AG04449 (cell line): ENCODE measurements at places on chromosomes 1 and 21.

GRCh38 chr21:28310171-28310685, 682.4 kb downstream of the LTN1 start:
- no peak for DNase-seq

DNA sequence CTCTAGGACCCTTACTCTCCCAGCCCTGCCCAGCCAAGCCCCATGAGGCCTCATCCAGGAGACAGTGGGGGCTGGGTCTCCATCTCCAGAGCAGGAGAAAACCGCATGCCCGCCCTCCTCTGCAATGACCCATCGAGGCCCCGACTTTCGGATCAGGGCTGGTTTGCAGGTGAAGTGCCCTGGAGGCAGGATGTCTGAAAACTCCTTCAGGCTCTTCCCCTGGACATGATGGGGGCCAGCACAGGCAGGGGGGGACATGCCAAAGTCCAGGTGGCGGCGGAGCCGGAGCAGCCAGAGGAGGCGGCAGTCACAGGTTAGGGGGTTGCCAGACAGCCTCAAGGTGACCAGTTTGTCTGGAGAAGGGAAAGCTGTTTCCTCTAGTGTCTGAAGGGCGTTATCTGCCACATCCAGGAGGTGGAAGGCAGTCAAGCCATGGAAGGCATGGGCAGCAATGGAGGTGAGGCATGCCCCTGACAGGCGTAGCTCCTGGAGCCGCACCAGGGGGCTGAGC, 3.9 kb downstream of the LINGO4 start:
- DNase-seq = no peak

GRCh38 chr1:177809819-177810218, 160.0 kb downstream of the SEC16B start:
- DNase-seq = no peak

DNA sequence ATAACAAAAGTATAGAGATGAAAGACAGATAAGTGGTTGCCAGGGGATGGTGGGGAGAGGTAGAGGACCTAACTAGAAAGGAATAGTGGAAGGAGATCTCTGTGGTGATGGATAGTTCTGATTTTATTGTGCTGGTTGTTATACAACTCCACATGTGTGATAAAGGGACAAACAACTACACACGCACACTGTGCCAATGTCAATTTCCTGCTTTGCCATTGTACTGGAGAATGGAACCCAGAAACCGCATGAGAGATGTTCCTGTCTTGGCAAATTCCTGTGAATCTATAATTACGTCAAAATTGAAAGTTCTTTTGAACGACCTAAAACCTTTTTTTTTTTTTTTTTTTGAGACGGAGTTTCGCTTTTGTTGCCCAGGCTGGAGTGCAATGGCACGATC, 11.0 kb downstream of the TNFRSF9 start:
- DNase-seq = no peak

GRCh38 chr1:202649553-202650392, 60.5 kb downstream of the SYT2 start:
- DNase-seq = no peak

DNA sequence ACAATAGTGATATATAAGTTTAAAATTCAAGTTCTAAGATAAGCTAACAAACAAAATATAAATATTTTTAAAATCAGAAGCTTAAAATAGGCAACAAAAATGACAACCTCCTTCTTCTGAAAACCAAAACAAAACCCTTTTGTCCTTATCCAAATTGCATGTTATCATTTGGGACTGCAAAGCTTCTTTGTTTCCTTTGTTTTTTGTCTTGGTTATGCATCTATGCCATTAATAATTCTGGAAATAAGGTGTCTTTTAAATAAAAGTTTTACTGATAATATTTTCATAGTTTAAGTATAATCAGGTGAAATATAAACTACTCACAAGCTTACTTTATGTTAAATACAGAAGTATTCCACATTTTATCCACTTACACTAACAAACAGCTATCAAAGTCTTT, 20.5 kb downstream of the ADSS2 start:
- no peak for DNase-seq

- DNase-seq = no peak
Measured at GRCh38 chr1:32501865-32502264, 37.0 kb downstream of the ZBTB8B start.

- DNase-seq = peak; percentile 77
Measured at GRCh38 chr1:208201229-208201628, 43.0 kb downstream of the PLXNA2 start.

DNA sequence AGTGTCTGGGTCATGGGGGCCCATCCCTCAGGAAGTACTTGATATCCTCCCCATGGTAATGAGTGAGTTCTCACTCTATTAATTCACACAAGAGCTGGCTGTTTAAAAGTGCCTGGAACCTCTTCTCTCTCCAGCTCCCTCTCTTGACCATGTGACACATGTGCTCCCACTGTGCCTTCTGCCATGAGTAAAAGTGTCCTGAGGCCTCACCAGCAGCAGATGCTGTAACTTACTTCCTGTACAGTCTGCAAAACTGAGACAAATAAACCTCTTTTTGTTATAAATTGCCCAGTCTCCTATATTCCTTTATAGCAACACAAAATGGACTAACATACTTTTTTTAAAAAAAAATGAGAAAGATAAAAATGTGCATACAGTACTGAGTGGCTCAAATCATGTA, 24.0 kb downstream of the PUM1 start:
- no peak for DNase-seq

GRCh38 chr1:119662034-119662437, 14.0 kb upstream of the ZNF697 start:
- DNase-seq = no peak

GRCh38 chr1:53860967-53861411, 22.9 kb upstream of the NDC1 start:
- DNase-seq = no peak

GRCh38 chr1:65992165-65992821, 199.6 kb downstream of the PDE4B start:
- DNase-seq = no peak

DNA sequence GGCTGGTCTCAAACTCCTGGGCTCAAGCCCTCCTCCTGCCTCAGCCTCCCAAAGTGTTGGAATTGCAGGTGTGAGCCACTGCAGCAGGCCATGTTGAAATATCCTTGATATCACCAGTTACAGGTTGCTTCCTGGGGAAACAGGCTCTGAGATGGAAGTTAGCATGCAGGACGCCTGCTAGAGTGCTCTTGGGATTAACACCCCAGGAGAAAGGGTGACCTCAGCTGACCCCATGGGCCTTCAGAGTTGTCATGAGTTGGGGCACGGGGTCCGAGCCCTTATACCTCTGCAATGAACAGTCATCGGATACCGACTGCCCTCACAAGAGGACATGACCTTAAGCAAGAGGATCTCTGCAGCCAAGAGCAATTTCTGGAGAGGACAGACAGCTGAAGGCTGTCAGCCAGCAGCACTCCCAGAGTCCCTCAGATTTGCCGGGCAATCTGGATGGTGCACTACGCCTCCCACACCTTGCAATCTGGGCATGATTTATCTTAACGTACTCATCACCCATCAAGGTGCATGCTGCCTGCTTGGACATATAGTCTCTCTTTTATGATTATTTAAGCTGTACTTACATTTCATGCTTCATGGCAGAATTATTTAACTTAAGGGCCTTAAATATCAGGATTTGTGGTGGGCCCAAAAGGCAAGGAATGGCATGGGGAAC, 134.6 kb downstream of the ADSS2 start:
- DNase-seq = no peak

DNA sequence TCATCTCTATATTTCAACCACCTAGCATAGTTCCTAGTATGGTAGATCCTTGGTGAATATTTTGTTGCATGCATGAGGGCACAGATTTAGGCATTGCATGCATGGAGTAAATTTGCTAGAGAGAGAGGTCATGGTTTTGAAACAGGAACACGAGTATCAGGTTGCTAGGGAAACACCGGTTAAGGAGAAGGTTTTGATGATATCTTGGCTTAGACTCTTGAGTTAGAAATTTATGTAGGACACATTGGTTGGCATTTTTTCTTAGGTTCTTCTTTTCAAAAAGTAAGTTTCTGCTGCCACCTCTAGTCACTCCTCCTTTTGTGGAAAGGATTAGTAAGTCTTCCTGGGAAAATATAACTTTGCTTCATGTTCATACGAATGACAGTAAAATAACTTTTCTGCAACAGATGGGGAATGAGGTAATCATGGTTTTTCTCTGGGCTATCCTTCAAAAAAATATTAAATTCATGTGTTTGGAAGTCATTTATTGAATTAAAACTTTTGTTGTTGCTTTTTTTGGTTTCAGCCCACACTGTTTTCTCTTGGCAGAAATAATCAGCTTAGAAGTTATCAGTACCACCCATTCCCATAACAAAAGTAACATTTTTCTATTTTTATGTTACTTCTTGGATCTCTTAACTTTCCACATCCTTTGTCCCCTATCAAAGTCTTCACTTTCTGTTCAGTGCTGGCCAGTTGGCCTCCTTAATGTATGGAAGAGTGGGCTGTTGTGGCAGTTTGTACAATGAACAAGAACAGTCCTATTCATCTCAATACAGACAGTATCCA, 97.3 kb downstream of the PLA2G4A start:
- DNase-seq = no peak

GRCh38 chr1:41361495-41362356, 492 bp downstream of the FOXO6 start:
- DNase-seq = no peak

DNA sequence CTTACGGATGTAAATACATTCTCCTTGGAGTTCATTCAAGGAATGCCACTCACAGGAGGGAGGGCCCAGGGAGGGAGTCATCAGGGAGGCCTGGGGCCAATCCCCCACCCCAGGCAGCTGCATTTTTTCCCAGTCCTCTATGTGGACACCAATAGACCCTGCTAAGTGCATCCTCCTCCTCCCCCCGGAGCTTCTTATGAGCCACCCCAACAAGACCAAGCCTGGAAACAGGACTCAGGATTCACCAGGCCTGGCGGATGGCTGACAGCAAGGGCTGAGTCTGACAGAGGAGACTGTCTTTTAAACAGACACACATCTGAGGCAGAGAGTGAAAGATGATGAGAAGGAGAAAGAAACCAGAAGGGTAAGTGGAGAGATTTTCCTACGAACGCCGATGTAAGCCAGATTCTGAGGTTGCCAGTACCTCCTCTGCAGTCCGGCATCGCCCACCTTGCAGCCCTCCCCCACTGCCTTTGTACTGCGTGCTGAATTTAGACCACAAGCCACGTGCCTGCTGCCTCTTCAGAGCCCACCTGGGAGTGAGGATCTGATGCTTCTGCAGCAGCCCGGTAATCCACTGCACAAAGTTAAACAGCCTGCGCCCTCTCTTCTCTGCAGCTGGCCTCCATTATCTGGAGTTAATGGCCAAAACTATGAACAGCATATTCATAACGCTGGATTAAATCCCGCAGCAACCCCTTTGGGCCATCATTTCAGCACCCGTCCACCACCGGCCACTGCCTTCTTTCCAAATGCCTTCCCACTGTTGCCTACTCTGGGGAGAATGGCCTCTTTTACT, 17.6 kb upstream of the SFPQ start:
- no peak for DNase-seq

DNA sequence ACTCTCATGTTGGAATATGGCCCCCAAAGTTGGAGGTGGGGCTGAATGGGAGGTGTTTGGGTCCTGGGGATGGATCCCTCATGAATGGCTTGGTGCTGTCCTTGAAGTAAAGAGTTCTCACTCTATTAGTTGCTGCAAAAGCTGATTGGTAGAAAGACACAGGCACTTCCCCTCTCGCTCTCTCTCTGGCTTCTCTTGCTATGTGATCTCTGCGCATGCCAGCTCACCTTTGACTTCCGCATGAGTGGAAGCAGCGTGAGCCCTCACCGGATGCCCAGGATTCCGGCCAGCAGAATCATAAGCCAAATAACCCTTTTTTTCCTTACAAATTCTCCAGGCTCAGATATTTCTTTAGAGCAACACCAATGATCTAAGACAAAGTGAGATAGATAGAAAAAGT, 20.9 kb upstream of the CCSAP start:
- DNase-seq = no peak

DNA sequence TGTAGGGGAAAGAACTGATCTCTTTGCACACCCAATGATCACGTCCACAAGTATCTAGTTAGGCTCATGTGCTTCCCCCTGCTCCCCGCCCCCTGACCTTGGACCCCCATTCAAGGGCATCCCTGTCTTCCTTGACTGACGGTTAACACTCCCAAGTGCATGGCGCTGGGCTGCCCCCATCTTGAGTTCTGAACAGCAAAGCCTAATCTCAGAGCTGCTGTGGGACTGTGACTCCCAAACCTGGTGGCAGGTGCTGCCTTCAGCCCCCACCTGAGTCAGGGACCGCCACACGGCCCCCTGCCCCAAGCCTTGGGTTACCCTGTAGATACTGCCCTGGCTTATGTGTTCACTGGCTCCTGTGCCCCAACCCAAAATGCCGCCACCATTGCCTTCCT, 925 bp downstream of the TNNI1 start:
- no peak for DNase-seq

- no peak for DNase-seq
Measured at GRCh38 chr1:34113362-34113761, 51.7 kb downstream of the CSMD2 start.

GRCh38 chr21:44084496-44085241, 22.5 kb upstream of the PWP2 start:
- no peak for DNase-seq

DNA sequence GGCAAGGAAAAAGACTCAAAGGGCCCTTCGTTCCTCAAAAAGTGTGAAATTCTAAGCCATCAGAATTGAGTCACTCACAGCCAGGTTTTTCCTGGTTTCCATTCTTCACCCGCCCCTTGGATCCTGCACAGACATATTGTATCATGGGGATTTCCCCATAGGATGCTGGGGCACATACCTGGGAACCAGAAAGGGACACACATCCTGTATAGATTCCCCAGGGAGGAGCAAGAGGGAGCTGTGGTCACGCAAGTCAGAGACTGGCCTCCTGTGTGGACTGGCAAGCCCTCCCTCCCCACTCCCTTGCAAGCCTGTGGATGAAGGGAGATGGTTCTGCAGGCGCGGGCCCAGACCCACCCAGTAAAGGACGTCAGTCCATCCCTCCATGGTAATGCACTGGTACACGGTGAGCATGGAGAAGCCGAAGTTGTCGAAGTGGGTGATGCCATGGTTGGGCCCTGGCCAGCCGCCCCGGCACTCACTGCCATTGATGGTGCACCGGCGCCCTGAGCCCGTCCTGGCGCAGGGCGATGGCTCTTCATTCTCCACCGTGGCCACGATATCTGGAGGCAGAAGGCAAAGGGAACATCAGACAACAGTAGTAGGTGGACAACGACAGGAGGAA, 23.2 kb downstream of the CACNA1S start:
- no peak for DNase-seq

GRCh38 chr1:180742663-180743062, 110.8 kb downstream of the XPR1 start:
- DNase-seq = no peak

DNA sequence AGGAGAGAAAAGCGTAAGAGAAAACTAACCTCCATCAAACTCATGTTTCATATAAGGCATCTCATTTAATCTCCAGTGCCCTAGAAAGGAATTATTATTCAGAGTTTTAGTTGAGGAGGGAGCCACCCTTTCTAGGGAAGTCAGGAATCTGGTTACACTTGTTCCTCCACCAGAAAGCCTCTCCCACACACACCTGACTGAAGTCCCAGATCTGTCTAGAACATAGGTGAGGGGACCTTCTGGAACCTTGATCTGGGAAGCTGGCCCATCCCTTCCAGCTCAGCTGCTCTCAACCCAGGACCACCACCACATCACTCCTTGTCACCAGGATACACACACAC, 1.9 kb upstream of the DENND2D start:
- no peak for DNase-seq
